SK-N-DZ (cell line): ENCODE measurements at places on chromosomes 4 and X.

DNA sequence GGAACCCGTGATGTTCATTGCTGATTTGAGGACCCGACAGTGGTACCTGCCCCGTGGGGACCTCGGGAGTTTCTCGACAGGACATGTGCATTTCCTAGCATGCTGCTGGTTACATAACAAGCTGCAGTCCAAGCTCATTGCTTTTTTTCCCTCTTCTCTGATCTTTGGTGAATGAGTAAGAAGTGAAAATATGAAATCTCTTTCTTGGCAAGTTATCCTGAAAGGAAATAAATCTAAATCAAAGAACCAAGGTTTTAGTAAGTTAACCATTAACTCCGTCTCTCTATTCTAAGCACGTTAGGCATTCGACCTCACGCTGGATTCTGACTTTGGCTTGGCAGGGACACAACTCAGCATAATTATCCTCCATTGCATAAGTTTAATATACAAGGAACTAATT, 86.6 kb downstream of the STK32B start:
- no peak for DNase-seq

GRCh38 chr4:181194096-181194495, 1049.1 kb upstream of the TENM3 start:
- no peak for DNase-seq

DNA sequence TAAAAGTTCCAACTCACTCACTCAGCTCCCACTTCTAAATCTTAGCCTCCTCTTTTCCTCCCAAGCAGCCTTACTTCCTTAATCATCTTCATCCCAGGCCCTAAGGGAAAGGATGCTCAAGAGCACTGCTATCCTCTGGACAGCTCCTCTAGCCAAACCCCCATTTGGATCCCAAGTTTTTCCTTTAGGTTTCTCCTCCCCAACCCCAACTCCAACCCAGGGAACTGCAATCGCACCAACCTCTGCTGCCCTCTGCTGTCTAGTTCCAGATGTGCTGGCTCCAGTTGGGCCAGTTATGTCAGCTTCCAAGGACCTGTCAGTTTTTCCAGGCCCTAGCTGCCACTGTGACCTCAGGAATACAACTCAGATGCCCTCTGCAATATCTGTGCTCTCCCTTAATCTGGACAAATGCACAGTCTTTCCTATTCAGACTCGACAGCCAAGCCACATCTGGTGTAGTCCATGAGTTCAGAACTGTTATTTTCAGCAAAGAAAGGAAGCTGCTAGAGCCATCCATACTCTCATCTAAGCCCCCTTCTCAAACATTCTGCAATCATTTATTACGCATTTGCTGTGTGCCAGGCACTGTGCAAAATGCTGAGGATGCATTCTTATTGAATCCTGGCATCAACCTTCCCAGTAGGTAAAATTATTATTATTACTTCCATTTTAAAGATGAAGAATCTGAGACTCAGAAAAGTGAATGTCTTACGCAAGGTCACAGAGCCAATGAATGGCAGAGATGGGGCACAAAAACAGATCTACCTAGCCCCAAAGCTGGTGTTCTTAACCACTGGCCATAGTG, 12.3 kb upstream of the XPNPEP2 start:
- peak; percentile 18 for DNase-seq

DNA sequence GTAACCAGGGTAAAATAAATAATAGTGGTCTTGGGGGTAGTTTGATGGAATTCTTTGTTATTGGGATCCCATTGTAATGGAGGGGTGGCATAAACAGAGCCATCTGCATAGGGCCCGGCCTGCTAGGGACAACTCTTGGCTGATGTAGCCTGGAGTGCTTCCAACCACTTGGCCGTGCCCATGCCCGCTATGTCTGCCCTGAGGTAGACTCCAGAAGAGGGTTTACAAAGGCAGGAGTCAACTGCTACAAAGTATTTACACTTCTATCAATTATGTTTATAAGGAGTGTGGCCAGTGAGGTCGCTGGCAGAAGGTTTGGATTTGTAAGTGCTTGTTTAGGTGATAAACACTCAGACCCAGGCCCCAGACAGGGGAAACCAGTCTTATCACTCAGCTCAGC, 8.1 kb downstream of the RASL11B start:
- no peak for DNase-seq

GRCh38 chr4:92047209-92047875, 256.4 kb upstream of the GRID2 start:
- peak; percentile 20 for DNase-seq

DNA sequence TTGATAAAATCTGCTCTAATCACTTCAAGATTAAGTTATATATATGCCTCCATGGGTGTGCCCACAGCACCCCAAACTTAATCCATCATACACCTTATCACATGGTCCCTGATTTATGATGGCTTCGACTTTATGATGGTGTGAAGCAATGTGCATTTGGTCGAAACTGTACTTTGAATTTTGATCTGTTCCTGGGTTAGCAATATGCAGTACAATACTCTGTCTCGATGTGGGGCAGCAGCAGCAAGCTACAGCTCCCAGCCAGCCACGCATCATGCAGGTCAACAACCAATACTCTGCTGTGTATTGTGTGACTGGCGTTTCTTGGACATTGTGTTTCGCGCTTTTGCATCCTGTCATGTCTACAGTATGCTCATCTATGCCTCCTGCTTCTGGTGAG, 62.6 kb downstream of the MCUB start:
- DNase-seq = peak; percentile 53

- DNase-seq = no peak
Observed at GRCh38 chrX:13094374-13094773, 50.0 kb upstream of the FAM9C start.

GRCh38 chr4:76606645-76607265, 171.7 kb downstream of the SHROOM3 start:
- no peak for DNase-seq

DNA sequence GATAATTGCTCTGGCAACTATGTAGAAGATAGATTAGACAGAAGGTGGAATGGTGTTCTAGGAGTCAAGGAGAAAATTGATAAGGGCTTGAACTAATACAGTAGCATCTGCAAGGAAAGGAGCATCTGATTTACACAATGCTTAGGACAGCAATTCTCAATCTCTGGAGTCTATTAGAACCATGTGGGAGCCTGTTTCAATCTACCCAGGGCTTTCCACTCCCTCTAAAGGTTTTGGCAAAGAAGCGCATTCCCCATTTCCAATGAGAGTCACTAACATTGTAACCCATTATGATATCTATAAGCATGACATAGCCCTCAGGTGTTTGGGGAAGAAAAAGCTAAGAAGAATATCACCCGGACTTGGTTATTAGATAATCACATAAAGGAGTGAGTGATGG, 168.2 kb downstream of the COL25A1 start:
- DNase-seq = no peak

- DNase-seq = no peak
Observed at GRCh38 chr4:80036949-80037685, 35.9 kb downstream of the ANTXR2 start.

- DNase-seq = no peak
Observed at GRCh38 chr4:54333657-54334056, 104.6 kb downstream of the PDGFRA start.
